Mucosa of descending colon (tissue), 3 donors: ENCODE measurements at places on chromosomes 3 and 15.
A peak's percentile ranks its signal among the peaks of the same experiment; 100 is the strongest.

- DNase-seq, result no peak
These were observed 155.6 kb upstream of the HES1 start for GRCh38 chr3:193980326-193980725.

- DNase-seq, result peak; percentile 11
These were observed 97.2 kb upstream of the CTNNB1 start for GRCh38 chr3:41102053-41102556.

- no peak for DNase-seq
These were observed 209.8 kb downstream of the PLCL2 start for GRCh38 chr3:17094551-17094950.

- DNase-seq, result peak; percentile 79
These were observed 668 bp downstream of the THRB start for GRCh38 chr3:24493746-24494617.

DNA sequence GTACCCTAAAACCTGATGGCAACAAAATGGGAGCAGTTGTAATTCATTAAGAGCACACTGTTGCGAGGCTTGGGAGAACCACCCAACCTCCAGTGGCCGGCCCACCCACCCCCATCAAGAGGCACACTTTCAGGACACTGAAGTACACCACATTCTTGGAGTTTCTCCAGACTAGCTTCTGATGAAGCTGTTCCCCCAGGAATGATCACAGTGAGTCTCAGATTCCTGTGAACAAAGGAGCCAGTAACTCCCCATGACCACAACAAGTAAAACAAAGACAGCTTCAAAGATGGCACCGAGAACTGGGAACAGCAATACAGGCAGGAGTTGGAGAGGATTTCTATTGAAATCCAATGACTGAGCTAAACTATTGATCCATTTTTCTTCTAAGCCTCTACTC lies 126.0 kb downstream of the ST8SIA2 start:
- no peak for DNase-seq

DNA sequence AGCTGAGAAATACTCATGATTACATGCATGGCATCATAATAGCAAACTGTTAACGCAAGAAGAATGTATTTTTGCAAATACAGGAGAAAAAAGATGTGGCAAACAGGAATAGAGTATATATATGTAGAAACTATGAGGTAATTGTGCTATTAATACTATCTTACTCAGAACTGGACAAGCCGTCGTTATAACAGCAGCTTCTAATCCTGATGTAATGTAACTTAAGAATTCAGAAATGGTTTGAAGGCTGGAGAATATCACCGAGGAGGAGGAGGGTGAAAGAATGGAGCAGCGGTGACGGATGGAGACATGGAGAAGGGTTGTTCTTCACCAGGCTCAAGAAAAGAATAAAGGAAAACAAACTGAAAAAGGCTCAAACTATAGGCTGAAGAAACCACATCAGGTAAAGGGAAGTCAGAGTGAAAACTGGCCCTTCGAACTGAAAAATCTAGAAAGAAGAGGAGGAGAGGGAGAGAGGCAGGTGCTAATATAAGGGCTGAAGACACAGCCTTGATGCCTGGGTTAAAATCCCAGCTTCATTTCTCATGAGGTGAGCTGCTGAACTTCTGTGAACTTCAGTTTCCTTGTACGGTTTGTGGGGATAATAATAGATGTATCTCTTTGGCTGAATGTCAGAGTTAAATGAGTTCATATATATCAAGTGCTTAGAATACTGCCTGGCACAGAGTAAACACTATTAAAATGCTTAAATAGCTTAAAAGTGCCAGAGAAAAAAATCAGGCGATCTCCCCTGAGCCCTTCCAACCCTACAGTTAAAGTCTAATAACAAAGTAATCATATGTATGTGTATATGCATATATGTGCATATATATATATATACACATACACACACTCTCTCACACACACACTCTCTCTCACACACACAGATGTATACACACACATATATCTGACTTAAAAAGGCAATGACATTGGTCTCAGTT lies 43.9 kb downstream of the GOLIM4 start:
- no peak for DNase-seq

DNA sequence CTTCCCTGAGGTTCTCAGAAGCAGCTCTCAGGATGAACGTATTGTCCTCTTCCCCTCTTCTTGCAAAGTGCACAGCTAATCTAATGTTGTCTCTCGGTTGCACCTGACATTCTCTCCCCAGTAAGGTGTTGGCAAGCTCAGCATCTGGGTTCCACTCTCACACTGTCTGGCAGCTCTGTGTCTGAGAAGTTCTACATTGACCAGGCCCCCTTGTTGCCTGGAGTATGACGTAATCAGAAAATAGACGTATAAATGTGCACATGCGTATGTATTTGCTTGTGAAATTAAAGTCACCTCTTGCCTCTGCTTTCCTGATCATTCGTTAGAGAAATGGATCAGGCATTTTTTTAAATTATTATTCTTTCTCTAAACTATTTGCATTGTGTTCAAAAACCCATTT lies 67.7 kb downstream of the USF3 start:
- DNase-seq, result no peak

GRCh38 chr15:26628071-26628470 lies 144.8 kb downstream of the GABRB3 start:
- no peak for DNase-seq

- DNase-seq, result no peak
These were observed 25.8 kb downstream of the VEPH1 start for GRCh38 chr3:157477441-157477840.

DNA sequence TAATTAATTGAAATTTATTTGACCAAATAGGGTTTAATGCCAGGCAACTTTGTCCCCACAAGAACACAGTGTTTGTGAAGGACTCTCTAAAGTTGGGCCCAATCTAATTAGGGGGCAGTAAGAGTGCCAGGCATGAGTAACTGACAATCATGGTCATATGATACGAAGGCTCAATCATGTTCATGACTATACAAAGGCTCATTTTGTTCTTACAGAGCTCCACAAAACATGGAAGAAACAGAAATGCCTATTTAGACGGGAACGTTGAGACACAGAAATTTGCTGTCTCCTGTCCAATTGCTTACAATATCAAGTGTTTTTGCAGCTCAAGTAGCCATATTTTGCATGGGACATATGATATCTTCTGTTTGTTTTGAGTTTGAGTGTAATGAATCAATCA lies 391.1 kb downstream of the SI start:
- no peak for DNase-seq

- no peak for DNase-seq
These were observed 53.5 kb upstream of the SPATA12 start for GRCh38 chr3:57006949-57007419.

- DNase-seq, result no peak
These were observed 37.1 kb downstream of the NANOGP8 start for GRCh38 chr15:35047996-35048395.

- peak; percentile 37 for DNase-seq
These were observed at the start of gene INSYN1 for GRCh38 chr15:73753250-73754130. INSYN1 (minus strand) TSS chr15:73753351; CDS start chr15:73751130, 2,221 bp downstream.

GRCh38 chr3:14297784-14298236 lies 104.6 kb upstream of the SLC6A6 start:
- DNase-seq, result no peak

GRCh38 chr15:38702178-38702912 lies 137.7 kb upstream of the RASGRP1 start:
- DNase-seq, result peak; percentile 80

DNA sequence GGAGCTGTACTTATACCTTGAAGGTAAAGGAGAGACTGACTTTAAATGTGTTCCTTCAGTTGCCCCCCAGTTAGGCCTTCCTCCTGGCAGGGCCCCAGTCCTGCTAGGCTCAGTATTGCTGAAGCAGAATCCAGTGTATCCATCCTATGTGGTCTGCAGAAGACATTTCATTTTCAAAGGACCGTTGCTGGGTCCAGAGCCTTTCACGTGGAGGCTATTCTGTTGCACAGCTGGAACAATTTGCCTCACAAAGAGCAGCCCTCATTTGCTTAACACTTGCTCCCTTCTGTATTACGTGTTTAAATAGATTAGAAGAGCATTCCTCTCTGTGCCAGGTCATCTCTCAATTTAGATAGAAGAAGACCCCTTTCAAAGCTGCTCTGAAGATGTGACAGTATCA lies 78.9 kb upstream of the CFAP20DC start:
- no peak for DNase-seq

DNA sequence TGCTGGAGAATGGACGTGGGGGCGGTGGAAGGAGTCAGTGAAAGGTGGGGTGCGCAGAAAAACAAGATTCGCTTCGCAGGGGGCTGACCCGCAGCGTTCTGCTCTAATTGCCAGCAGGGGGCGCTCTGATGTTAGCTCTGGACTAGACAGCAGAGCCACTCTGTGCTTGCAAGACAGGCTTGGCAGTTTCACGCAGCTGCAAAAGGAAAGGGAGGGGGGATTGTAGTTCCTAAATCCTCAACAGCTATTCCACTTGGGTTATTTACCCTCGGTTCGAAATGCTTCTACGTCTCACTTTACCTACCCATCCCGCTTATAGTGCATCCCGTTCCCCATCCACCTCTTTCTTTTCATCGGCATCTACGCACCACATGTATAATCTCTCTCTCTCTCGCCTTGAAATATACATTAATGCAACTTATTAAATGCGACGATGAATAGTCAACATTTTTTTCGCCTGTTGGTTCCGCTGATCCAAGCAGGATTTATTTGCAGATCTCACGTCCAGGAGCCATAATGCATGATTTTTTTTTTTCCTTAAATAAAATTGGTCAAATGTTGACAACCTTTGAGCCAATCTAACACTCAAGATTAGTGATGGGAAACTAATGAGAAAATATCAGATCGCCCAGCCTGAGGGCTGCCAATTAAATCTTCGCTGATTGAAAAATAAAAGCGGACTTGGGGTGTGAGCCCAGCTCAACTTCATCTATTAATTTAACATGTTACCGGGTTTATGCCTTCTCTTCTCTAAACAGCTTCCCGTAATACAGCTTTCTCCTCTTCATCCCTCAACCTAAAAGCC lies 216.4 kb downstream of the MEIS2 start:
- DNase-seq, result peak; percentile 88

DNA sequence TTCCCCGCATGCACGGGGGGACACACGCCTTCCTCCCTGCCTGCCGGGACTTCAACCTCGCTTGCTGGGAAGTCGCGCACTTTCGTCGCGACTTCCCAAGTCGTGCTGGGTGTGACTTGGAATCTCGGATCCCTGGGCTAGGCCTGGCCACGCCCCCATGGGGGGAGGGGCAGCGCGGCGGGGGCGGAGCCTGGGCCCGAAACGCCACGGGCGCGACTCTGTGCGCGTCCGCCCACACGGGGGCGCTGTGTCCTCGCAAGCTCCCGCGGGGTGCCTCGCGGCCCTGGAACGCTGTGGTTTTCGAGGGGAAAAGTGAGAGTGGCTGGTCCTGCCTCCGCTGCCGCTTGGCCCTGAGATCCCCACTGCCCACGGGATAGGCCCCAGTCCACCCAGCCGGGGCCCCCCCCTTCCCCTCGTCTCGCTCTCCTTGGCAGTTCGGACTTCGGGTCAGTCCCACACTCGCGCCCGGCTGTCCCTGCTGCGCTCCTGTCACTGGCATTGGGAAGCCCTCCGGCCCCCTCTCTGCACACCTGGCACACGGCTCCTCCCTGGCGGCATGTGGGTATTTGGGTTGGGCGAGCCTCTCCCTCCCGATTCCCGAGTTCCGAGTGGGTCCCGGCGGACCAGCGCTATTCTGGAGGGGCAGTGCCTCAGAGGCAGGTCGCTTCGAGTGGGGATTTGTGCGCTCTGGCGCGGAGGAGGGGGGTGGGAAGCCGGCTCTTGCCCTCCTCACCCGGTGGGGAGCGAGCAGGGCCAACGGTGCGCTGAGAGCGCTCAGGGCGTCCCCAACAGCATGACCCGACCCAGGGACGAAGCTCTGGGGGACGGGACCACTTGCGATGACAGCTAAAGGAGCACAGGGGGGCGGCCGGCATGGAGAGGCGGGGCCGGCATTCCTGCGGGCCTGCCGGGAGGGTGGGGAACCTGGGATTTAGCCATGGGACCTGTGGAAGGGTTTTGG lies 23.6 kb downstream of the SEC61A1 start:
- peak; percentile 97 for DNase-seq

- DNase-seq, result no peak
These were observed 4.7 kb downstream of the BAHD1 start for GRCh38 chr15:40445421-40445922.

- DNase-seq, result no peak
These were observed at the start of gene GHSR for GRCh38 chr3:172447611-172448579. GHSR (minus strand) TSS chr3:172448456; CDS start chr3:172448413, 43 bp downstream.
